Stimulated activated CD4-positive, alpha-beta T cell treated with anti-CD3 and anti-CD28 coated beads, Interleukin-1b, Interleukin-23, amount 100 ng/mL, for 48 hours (primary cell): ENCODE measurements at places on chromosomes 5 and 9.
A peak's percentile ranks its signal among the peaks of the same experiment; 100 is the strongest.

DNA sequence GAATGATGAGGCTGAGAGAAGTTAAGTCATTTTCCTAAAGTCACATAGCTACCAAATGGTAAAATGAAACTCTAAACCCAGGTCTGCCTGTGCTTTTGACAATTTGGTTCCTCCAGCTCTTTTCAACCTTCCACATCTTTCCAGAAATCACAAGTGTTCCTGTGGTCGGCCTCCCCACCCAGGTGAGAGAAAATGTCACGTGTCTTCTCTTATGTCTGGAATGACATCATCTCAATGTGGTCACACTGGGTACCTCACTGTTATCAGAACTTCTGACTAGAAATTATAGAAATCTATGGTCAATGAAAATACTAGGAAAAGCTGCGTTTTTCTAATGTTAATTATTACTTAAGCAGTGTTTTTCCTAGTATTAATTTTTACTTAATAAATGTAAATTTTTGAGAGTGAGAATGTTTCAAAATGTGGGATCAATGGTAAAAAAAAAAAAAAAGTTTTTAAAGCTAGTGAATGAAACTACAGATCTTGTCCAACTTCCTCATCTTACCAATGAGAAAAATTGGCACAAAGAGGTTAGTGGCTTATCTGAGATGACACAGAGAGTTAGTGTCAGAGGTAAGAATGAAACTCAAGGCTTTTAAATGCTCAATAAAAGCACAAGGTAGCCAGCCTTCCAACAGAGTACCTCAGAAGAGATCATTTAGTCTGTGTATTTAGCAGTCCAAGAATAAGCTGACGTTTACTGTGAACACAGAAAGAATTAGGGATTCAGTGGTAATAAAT is 228.7 kb upstream of the NR4A3 start:
- no peak for DNase-seq

- no peak for DNase-seq
Measured at GRCh38 chr9:36902080-36902716, 131.9 kb downstream of the PAX5 start.

DNA sequence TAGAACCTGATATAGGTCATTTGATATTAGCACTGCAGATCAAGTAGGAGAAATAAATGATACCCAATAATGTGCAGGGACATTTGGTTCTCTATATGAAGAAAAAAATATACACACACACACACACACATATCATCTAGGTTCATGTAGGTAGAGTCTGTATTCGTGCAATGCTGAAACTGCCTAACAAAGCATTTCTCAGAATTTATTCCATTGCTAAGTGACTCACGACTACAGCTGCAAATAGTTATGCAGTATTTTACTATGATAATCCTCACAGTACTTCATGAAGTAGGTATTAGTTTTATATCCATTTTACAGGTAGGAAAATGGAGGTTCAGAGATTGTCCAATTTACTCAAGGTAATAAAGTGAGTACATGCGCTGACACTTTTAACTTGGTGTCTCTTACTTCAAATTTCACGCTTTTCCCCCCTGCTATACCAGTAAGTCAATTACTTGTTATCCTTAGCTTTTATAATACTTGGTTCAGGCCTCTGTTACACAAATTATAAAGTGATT is 2.4 kb downstream of the GIN1 start:
- no peak for DNase-seq

DNA sequence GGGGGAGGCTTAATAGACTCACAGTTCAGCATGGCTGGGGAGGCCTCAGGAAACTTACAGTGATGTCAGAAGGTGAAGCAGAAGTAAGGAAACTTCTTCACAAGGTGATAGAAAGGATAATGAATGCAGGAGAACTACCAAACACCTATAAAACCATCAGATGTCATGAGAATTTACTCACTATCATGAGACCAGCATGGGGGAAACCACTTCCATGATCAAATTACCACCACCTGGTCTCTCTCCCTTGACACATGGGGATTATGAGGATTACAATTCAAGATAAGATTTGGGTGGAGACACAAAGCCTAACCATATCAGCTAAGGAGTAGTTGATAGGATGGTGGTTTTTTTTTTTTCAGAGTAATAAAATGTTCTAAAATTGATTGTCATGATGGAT is 201.8 kb downstream of the CDH12 start:
- DNase-seq = no peak

DNA sequence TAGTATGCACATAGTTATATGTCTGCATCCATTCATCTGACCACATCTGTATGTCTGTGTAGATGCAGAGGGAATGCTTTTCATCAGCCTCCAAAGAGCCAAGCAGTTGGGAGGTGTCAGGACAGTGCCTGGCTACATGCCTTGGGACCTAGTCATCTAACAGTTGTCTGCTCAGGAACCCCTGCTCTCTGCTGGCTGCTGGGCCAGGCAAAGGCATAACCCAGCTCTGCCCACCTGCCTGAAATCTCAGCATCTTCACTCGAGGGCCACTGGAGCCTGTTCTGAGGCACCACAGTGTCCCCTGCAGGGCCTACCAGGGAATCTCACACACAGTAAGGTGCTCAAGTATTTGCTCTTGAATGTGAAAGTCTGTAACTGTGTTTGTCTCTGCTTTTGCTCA is 3.7 kb downstream of the C9orf50 start:
- DNase-seq = peak; percentile 26

DNA sequence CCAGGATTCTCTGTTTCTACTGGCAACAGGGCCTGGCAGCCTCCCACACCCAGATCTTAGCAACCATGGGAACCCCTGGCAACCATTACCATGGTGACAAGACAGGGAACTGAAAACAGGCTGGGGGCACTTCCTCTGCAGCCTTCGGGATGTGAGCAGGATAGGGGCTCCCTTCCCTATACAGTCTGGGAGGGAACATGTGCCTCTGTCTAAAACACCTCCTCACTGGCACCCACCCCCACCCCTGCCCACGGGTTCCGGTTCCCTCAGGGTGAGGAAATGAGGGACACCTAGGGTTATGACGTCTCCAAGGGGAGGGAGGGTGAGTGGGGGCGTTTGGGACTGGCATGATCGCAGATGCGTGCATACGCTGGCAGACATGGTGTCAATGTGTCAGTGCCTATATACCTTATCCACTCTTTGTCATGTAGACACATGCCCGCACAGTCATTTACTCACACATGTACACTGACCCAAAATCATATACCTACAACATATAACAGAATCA is 3.0 kb upstream of the DNAJB5 start:
- peak; percentile 59 for DNase-seq

GRCh38 chr5:32201122-32201753 is 27.1 kb upstream of the GOLPH3 start:
- DNase-seq = no peak

DNA sequence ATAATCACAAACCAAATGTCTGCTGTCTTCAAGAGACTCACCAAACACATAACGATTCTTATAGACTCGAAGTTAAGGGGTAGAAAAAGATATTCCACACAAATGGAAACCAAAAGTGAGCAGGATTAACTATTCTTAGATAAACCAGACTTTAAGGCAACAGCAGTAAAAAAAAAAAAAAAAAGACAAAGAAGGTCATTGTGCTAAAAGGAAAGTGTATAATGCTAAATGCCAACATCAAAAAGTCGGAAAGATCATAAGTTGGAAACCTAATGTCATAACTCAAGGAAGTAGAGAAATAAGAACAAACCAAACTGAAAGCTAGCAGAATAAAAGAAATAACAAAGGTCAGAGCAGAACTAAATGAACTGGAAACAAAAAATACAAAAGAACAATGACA is 714.6 kb downstream of the SEMA5A start:
- no peak for DNase-seq

DNA sequence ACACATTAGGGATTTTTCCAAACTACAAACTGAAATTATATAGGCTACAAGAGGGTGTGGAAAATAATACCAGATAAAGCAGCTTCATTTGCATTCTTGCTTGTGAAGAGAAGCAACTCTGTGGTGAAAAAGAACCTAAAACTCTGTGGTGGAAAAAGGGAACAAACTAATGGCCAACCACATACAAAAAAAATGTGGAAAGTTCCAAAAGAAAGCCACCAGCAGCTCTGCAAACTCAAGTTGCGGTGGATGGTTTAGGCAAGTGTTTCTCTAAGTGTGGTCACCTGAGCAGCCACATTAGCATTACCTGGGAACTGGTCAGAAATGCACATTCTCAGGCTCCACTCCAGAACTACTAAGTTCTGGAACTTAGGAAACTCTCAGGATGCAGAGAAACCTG is 586.4 kb downstream of the ACTL7B start:
- DNase-seq = no peak

DNA sequence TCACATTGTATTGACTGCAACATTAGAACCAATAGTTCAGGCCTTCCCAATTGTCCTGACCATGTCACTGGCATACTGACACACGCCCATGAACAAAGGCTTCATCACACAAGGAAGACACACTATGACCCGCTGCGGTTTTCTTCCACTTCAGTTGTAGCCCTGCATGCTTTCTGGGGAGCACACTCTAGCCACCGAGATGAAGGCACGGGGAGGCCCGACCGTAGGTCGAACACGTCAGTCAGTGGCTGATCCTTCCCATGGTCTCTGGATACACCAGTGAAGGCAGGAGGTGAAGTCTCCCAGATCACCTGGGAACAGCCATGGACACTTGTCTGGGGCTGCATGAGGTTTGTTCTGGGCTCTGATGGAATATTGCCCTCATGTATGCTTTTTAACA is 224.7 kb downstream of the FSTL4 start:
- no peak for DNase-seq
